Stimulated activated CD4-positive, alpha-beta T cell treated with anti-CD3 and anti-CD28 coated beads, Interleukin-15, amount 100 ng/mL, for 1 hour (primary cell): ENCODE measurements at places on chromosomes 5 and 9.

- no peak for DNase-seq
These were observed 23.3 kb upstream of the COL5A1 start for GRCh38 chr9:134618163-134618832.

GRCh38 chr5:63293317-63293716, 668.9 kb downstream of the HTR1A start:
- no peak for DNase-seq

DNA sequence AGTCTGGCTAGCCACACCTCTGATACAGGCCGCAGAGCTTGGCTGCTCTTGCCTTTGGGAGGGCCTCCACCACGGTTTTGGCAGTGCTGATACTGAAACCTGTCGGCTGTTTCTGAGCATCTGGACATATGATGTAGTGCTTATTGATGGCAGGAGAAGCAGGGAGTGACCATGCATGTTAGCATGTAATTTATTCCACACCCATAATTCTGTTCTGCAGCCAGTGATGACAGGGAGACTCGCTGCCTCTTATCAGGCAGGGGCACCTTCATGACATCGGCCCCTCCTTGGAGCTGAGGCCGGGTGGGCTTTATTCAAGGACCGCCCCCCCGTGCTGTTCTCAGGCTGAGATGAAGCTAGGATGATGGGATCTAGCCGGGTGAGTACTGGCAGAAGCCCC, 49.0 kb downstream of the OLFM1 start:
- DNase-seq: no peak

DNA sequence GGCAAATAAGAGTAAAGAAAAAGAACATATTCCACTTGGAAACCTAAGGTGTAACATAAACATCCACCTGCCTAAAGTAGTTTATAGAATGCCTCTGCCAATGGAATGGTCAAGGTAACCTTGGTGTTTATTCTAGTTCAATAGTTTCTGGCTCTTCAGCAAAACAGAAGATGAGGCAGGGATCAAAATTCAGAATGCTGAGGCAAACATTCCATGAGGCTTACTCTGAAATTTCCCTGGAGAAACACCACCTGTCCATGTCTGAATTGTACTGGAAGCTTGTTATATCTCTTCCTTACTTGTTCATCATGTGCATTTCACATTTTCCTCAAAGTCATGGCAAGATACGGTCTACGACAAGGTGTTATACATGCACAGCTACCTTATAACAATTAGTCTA, 1862.4 kb upstream of the ACO1 start:
- DNase-seq: no peak

DNA sequence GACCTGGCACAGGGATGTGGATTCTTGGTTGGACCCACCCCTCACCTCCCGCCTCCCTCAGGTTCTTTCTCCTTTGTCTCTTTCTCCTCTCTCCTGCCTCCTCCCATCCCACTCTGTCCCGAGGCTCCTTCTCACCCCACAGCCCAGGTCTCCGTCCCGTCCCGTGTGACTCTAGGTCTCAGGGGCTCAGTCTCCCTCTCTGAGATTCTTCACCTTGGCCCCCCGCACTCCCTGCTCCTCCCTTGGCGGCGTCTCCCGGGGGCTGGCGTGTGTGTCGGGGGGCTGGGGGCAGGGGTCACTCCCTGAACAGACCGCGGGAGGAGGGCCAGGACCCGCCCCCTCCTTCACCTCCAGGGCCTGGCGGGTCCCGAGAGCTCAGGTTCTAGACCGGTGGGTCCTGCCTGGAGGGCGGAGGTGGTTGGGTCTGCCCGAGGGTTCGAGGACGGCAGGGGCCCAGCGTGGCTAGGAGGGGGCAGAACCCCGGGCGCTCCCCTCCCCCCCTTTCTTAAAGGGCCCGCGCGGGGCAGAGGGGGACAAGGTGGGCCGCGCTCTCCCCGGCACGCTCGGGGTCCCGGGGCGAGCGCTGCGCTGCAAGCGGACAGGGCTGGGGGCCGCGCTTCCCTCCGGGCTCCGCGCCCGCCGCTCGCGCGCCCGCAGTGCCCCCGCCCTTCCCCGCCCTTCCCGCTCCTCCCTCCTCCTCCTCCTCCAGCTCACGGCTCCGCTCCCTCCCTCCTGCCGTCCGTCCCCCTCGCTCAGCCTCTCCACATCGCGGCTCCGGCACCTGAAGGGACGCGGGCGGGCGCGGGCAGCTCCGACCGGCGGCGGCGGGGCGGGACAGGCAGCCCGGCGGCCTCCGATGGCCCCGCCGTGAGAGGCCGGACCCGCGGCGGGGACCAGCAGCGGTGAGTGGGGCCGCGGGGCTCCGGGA, at the start of gene PSD2:
TSS of gene PSD2 (plus strand) at position 735 of the 928 bp plus-strand sequence. CDS start 13,633 bp downstream, outside the sequence.
- DNase-seq: no peak

DNA sequence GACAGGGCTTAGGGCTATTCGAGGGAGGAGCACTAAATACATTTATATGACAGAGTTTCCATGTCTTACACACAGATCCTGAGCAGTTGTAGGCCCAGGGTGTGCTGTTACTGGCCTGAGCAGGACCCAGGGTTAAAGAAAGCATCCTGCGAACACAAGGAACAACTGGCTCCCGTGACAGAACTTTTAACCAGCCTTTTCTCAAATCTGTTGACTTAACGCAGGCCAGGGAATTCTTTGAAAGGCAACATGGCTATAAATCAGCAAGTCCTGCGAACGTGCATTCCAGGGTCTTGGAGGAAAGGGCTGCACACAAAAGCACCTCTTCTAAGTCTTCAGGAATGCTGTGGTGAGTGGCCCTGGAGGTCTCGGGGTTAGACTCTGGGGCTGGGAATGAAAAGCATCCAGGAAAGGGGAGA, 45.2 kb upstream of the ANKRD55 start:
- DNase-seq: no peak

DNA sequence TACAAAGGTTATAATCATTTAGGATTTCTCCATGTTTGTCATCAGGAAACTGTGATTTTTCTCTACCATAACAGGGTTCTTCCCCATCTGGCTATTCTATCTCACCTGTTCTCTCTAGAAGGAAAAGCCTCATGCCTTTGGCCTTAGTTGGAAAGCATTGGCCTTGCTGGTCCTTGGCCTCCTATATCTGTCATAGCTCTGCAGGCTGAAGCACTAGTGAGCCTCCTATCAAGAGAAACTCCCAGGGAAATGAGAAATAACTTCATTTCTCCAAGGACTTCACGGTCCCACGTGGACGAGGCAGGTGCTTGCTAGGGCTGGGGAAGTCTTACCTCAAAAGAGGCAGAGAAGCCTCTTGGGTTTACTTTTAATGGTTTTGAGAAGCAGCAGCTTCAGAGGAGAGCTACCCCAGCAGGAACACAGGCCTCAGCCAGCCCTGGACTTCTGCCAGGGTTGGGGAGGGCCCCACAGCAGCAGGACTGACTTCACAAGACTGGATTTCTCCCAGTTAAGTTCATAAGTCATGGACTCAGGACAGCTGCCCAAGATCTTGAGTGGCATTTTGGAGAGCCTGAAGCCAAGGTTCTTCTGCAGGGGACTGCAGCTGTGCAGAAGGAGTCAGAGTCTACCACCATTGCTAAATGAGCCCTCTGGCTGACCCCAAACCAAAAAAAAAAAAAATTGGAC, 15.8 kb upstream of the PSAT1 start:
- no peak for DNase-seq
